MCF 10A (cell line): ENCODE measurements at places on chromosomes 6 and 20.

GRCh38 chr6:22146678-22146930, 150.2 kb downstream of the PRL start:
- no peak for DNase-seq

DNA sequence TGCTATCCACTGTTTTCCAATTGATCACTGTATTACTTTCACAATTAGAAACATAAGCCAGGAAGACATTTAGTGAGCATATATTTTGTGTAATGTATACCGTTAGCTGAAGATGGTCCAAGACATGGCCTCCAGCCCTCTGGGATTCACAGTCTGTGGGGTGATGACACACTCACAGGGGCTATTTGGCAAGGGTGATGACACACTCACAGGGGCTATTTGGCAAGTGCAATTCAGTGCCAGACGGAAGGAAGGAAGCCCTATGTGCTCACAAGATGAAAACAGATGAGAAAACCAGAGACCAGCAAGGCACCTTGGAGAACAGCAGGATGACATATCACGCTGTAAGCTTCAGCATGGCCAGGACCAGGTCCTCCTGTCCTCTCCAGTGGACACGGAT, 183.7 kb downstream of the MBOAT1 start:
- peak; percentile 19 for DNase-seq

GRCh38 chr6:107692351-107692750, 131.8 kb downstream of the SCML4 start:
- DNase-seq: peak; percentile 43

DNA sequence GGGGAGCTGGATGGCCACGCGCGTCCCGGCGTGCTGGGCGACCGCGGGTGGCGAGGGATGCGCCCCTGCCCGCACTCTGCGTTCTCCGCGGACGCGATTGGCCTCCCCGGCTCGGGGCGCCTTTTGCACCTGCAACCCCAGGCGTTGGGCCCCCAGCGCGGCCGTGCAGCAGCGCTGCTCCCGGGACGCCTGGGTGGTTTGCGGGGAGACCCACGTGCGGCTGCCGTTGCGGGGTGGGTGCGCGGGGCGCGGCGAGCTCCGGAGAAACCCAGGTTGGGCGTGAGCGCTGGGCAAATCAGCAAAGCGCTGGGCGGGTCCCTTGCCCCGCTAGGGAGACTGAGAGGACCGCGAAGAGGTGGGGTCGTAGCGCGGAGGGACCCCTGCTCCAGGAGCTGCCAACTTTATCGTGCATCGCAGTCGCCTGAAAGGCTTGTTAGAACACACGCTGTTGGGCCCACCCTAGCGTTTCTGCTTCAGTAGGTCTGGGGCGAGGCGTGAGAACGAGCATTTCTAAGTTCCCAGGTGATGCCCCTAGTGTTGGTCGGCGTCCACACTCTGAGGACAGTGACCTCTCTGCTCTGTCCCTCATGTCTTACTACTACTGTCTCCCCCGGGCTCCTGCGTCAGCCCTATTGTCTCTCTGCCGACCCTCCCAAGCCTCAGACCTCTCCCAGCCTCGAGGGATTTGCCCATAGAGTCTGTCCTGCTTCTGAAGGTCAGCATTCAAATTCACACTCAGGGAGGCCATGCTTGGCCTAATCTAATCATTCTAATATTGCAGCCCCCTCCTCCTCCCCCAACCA, 538 bp upstream of the ZFP64 start:
- DNase-seq: peak; percentile 53

DNA sequence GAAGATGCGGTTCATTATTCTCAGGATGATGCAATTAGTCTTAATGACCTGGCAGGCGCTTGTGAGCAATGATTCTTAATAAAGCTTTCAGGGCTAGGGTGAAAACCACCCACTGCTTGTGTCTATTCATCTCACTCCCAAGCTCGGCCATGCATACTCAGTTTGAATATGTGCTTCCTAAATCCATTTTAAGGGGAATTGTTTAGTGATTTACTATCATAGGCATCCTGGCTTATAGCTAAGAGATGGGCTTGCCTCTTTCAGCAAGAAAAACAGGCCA, 141.1 kb upstream of the SLC24A3 start:
- no peak for DNase-seq

DNA sequence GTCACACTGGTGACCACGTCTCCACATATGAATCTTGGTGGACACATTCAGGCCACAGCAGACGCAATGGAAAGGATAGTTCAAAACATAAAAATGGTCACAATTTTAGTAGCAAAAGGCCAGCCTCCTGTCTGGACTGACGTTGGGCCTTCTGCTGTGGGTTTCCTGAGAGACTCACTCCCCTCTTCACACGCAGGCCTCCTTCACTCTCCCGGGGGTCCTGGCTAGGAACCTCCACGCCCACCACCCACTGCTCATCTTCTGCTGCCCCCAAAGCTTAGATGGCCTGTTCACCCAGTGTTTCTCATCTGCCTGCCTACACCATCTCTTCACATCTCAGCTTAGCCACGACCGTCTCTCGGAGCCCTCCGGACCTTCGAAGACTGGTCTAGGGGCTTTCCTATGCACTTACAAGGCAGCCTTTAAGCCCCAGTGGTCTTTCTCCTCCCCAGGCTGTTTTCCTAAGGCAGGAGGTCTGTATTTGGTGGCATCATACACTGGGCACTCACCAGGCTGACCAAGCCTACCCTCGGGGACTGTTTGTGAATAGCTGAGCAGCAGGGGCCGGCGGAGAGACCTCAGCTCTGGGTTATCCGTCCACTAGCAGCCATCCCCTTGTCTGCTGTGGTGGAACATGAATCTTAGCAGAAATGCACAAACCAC, 46.6 kb upstream of the AFDN start:
- DNase-seq: no peak
